ENCODE measurements at places on chromosomes 1 and 21.

- DNase-seq, result no peak
These were observed 29.1 kb upstream of the SLC25A33 start for GRCh38 chr1:9510130-9510529.

DNA sequence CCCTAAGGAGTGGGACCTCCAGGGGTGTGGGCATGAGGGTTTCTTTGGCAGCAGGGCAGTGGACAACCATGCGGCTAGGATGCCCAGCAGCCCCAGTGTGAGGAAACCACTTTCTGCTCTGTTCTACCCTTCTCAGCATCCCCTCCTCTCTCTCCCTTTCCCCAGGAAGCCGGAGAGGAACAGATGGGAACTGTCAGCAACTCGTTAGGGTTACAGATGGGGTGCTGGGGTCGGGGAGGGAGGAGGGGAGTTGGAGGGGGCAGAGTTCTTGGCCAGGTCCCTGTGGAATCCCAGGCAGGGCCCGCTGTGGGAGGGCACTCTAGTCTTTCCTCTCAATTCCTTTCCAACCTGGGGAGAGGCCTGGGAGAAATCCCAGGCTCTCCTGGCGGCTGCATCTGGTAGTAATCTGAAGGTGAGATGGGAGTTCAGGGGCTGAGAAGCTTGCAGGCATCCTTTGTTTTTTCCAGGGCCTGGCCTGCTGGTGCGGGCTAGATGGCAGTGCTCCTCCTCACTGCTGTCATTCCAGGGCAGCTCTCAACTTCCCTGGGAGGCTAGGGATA lies 93.9 kb upstream of the CSF3R start:
- DNase-seq, result no peak

DNA sequence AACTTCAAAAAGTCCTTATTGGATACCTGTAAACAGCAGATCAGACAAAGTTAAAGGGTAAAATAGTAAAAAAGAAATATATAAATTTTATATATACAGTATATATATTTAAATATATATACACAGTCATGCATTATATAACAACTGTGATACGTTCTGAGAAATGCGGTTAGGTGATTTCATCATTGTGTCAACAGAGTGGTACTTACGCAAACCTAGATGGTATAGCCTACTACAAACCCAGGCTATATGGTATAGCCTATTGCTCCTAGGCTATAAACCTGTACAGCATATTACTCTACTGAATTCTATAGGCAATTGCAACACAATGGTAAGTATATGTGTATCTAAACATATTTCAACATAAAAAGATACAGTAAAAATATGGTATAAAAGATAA lies 222.7 kb downstream of the NUF2 start:
- no peak for DNase-seq

DNA sequence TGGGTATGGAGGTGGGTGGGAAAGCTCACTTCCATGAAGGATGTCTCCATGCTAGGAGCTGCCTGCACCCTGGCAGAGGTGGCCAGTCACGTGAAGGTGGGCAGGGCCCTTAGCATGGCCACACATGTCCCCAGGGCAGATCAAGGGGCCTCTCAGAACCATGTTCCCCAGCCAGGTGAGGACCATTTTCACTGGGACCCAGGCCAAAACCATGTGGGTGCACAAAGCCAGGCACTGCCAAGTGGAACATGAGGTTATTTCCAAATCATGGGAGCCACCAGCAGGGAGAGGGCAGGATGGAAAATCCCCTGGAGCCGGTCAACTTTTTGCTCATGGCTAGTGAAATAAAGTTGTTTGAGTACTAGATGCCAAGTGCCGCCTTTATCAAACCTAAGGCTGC lies 9.7 kb downstream of the ZNF692 start:
- DNase-seq, result no peak

DNA sequence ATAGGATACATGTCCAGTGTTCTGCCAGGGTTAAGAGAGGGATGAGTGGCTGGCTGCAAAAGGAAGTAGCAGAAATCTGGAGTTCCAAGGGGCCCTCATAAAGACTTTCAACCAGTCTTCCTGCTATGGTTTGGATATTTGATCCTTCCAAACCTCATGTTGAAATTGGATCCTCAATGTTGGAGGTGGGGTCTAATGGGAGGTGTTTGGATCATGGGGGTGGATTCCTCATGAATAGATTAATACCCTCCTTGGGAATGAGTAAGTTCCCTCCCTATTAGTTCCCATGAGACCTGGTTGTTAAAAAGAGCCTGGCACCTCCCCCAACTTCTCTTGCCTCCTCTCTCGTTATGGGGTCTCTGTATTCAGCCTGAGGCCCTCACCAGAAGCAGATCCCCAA lies 10.1 kb upstream of the GNG12 start:
- DNase-seq, result no peak

DNA sequence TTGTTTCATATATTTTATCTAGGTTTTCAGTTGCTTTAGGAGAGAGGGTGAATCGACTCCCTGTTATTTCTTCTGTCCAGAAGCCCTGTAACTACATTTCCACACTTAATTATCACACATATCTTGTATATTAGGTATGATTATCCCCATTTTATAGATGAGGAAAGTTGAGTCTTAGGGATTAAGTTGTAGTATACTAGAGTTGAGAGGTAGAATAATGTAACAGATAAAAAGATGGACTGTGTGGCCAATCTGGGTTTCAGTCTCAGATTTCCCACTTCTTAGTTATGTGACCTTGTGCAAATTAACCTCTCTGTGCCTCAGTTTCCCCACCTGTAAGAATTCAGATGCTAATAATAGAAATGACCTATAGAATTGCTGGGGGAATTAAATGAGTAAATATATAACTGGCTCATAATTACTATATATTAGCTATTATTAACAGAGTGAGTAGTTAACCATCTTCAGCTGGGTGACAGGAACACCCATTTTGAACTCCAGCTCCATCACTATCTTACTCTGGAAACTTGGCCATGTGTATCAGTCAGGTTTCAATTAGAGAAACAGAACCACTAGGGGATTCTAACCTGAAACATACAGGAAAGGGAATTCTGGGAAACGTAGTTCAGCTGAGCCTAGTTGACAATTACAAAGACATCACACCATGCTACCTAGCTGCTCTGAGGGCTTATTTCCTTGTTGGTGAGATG lies 20.4 kb upstream of the FOXO6 start:
- DNase-seq, result no peak

DNA sequence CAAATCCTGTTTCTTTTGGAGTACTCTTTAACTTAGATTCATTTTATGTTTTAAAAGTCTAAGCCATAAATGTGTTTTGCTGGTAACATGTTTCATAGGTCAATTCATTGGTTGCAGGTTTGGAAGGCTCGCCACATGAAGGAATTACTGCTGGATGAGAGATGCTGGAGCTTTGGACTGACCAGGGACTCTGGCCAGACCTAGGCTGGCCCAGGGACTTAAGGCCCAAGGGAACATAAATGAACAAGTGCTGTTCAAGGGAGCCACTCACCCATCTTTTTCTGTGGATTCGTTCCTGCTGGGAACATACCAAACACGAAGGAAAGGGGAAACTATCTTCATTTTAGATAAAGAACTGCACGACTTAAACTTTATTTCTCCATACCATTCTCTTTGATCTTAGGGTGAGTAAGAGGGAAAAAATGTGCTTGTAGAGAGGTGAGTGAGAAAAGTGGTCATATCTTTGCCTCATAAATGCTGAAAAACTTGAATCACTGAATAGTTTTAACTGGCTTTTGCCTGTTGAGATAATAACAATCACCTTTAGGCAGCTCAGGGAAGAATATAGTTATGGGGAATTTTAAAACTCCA lies 15.3 kb upstream of the SHCBP1L start:
- DNase-seq, result peak; percentile 10

- no peak for DNase-seq
These were observed 309.8 kb downstream of the MATN1 start for GRCh38 chr1:30413606-30414005.

DNA sequence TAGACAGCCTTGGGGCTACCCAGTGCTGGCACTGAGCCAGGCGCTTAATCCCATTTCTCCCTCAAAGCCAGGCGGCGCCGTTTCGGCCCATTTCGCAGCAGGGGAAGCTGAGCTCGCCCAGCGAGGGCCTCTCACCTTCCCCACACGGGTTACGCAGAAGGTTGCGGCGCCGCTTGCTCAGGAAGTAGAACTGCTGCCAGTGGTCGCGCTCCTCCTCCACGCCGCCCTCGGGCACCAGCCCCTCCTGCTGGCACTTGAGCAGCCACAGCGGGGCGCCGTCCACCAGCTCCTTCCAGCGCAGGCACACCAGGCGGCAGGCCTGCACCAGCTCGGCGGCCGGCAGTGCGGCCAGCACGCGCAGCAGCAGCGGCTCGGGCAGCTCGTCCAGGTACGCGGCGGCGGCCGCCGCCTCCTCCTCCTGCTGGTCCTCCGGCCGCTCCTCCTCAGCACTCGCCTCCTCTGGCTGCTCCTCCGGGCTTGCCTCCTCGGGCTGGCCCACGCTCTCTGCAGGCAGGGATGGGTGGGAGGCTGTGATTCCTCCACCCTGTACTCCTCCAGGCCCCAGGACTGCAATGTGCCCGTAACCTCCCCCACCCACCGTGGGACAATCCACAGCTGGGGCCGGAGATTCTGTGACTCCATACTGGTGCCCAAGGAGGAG lies 3.8 kb downstream of the FBXO2 start:
- DNase-seq, result peak; percentile 71

- no peak for DNase-seq
These were observed 53.8 kb upstream of the DPH5 start for GRCh38 chr1:101079341-101079740.

GRCh38 chr1:116711263-116711840 lies 42.9 kb upstream of the CD2 start:
- no peak for DNase-seq

GRCh38 chr1:239939602-239940001 lies 152.1 kb upstream of the FMN2 start:
- DNase-seq, result no peak

- DNase-seq, result peak; percentile 72
These were observed 19.7 kb upstream of the FASLG start for GRCh38 chr1:172638885-172639831.

DNA sequence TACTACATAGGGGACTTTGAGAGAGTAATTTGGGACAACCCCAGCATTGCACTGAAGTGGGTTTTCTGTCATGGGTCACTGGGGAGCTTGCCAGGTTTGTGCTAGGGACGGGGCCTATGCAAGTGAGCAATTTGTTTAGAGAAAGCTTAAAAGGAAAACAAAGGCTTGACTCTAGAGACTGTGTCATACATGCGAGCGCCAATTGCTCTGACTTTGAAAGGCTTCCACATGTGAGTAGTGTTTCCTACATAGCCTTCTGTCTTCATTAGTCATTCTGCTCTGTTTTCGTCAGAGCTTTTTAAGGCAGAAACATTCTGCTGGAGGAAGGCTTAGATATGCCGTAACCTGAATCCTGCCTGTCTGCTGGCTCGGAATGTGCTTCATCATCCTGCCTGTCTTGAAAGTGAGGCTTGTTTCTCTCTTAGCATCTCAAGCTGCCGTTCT lies 28.4 kb downstream of the TRIM45 start:
- DNase-seq, result peak; percentile 98

DNA sequence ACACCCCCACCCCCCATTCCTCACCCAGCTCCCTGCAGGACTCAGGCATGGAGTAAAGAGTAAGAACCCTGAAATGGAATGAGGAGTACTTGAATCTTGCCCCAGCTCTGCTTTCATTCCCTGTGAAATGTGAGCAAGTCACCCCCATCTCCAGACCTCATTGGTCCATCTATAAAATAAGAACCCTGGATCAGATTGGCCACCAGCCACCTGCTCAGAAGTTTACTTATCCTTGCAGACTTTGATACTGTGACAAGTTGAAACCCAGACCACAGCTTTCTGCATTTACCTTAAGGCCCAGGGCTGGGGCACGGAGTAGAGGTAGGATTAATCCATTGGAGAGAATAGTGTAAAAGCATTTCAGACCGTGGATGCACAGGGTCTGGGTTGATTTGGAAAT lies 2.2 kb downstream of the KISS1 start:
- DNase-seq, result no peak

DNA sequence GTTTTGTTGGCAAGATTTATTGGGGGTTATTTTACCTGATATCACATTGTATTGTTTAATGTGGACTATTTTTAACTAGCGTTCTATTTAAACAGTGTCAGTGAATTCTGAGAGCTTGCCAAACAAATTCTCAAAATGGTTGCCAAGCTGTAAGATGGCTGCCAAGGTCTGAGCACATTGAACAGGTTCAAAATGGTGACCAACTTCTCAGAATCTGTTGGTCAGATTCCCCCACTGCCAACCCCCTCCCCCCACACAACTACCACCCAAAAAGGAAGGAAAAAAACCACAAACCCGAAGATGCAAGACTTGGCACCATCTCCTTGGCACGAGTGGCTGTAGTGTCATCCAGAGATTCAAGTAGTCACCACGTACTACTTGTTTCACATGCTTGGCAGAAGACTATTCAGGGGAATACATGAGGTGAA lies 159.1 kb downstream of the NFIA start:
- DNase-seq, result no peak

GRCh38 chr1:206631085-206631509 lies 4.2 kb upstream of the DYRK3 start:
- peak; percentile 94 for DNase-seq

GRCh38 chr1:224266105-224266914 lies 63.7 kb downstream of the NVL start:
- DNase-seq, result peak; percentile 59

DNA sequence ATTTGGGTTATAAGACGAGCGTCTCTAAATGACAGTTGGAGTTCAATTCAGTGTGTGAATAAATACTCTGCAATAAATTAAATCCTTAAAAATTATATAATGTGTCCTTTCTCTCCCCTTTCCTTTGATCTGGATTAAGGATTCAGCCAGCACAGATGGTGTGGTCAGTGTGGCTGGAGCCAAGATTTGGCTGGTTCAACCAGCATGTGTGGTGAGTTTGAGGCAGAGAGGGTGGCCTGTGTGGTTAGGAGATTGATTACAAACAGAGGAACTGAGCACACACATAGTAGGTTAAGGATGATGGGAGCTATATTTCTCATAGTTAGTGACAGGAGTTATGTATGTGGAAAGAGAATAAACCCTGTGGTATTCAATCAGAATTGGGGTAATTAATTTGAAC lies 14.2 kb upstream of the AMIGO1 start:
- DNase-seq, result no peak
